Left kidney (tissue), 8 donors: ENCODE measurements at places on chromosomes 7 and 10. TPM values are rescaled to one million over a fixed set of nuclear protein-coding genes. Genes with fewer than 3 reads are reported as not detected.

- no peak for DNase-seq
Measured at GRCh38 chr10:76023007-76023406, 591.6 kb downstream of the LRMDA start.

- DNase-seq = no peak
Measured at GRCh38 chr7:143900230-143900766, 1.7 kb downstream of the TCAF1 start.

Gene MRC1
- 9.5 TPM for polyA plus RNA-seq

DNA sequence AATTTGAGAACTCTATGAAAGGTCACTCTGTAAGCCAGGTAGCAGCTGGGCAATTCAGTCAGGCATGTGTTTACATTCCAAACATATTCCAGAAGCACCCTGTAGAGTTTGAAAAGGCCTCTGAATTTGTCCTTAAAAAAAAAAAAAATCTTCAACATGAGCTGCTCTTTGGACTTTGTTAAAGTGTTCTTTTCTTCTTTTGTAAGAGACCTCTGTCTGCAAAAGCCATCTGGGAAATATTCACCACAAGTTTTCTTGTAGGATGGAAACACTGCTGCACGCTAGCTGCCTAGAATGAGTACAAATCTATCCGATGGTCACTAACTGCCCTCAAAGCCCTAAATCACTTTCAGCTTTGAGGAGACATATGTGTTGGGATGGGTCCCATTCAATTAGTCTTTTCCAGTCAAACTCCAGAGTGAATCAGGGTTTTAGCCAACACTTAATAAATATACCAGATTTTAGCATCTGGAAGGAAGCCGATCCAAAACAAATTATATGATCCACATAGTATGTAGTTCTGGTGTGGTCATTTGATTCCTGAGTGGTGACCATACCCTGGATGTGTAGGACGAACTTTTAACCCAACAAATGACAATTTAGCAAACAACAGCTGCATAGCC lies 85.9 kb downstream of the CD36 start:
- DNase-seq = peak; percentile 82

DNA sequence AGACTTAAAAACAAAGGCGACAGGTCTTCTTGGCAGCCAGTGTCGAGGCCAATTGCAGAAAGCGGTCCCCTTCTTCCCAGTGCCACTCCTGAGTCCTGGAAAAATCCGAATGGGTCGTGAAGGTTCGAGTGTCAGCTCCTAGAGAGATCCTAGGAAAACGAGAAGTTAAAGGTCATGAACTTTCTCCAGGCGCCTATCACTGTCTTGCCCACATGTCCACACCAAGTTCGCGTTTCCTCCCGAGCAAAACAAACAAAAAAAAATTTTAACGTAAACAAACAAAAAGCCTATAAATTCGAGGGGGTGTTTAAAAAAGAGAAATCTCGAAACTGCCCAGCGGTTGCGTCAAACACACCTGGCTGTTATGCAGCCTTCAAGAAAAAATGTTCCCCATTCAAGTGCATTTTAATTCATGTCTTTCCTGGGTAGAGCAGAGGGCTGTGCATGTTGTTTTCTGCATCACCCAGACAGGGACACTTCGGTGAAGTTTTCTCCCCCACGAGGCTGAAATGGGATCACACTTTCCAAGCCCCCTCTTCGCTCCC lies 1.5 kb downstream of the ARHGAP21 start:
- peak; percentile 31 for DNase-seq

Gene PAX4
- polyA plus RNA-seq = not detected

- peak; percentile 3 for DNase-seq
Measured at GRCh38 chr10:17712717-17713471, 39.1 kb upstream of the TMEM236 start.

- no peak for DNase-seq
Measured at GRCh38 chr10:21130683-21131442, 233.8 kb upstream of the NEBL start.
